ENCODE measurements at places on chromosomes 11 and 22. TPM values are rescaled to one million over a fixed set of nuclear protein-coding genes. Genes with fewer than 3 reads are reported as not detected.

- H3K27ac ChIP-seq: peak overlapping the region; percentile 79
- DNase-seq: peak; percentile 84
- H3K36me3 ChIP-seq: peaks cover 2% of the 10 kb centered on the region
- peaks cover 38% of the 10 kb centered on the region for H3K4me1 ChIP-seq
- no peaks in the 10 kb centered on the region for H3K27me3 ChIP-seq
These were observed 640 bp upstream of the ZDHHC8 start for GRCh38 chr22:20130731-20131596.

GRCh38 chr11:36508743-36509142 is 1.3 kb downstream of the TRAF6 start:
- H3K27ac ChIP-seq: peak overlapping the region; percentile 82
- no peaks in the 10 kb centered on the region for H3K36me3 ChIP-seq
- H3K27me3 ChIP-seq: no peaks in the 10 kb centered on the region
- H3K4me1 ChIP-seq: peaks cover 26% of the 10 kb centered on the region
- no peak for DNase-seq

GRCh38 chr11:78406568-78407196 is 10.9 kb downstream of the GAB2 start:
- no peaks in the 10 kb centered on the region for H3K27me3 ChIP-seq
- no peak overlapping the region for H3K27ac ChIP-seq
- no peak overlapping the region for H3K4me3 ChIP-seq
- no peaks in the 10 kb centered on the region for H3K4me1 ChIP-seq
- no peak for DNase-seq
- H3K36me3 ChIP-seq: no peaks in the 10 kb centered on the region

GRCh38 chr11:33055375-33055774 is 16.0 kb downstream of the TCP11L1 start:
- H3K4me3 ChIP-seq: no peak overlapping the region
- peaks cover 9% of the 10 kb centered on the region for H3K36me3 ChIP-seq
- no peak for DNase-seq
- no peaks in the 10 kb centered on the region for H3K4me1 ChIP-seq

- peaks cover 39% of the 10 kb centered on the region for H3K4me1 ChIP-seq
- H3K27me3 ChIP-seq: no peaks in the 10 kb centered on the region
- peak overlapping the region; percentile 56 for H3K4me3 ChIP-seq
- H3K36me3 ChIP-seq: peaks cover 14% of the 10 kb centered on the region
These were observed 1.5 kb downstream of the PRR33 start for GRCh38 chr11:1889941-1890855.

- no peak overlapping the region for H3K27ac ChIP-seq
- DNase-seq: no peak
- H3K36me3 ChIP-seq: no peaks in the 10 kb centered on the region
- no peak overlapping the region for H3K4me3 ChIP-seq
These were observed 11.3 kb downstream of the C11orf21 start for GRCh38 chr11:2290351-2290841.

GRCh38 chr22:42171946-42172719 is 41.5 kb upstream of the CYP2D6 start:
- peaks cover 12% of the 10 kb centered on the region for H3K4me1 ChIP-seq
- no peak overlapping the region for H3K27ac ChIP-seq
- H3K27me3 ChIP-seq: no peaks in the 10 kb centered on the region
- peaks cover 19% of the 10 kb centered on the region for H3K36me3 ChIP-seq
- DNase-seq: no peak

- no peak overlapping the region for H3K27ac ChIP-seq
- DNase-seq: no peak
- H3K4me3 ChIP-seq: no peak overlapping the region
- peaks cover 27% of the 10 kb centered on the region for H3K36me3 ChIP-seq
- peaks cover 3% of the 10 kb centered on the region for H3K4me1 ChIP-seq
These were observed 60.0 kb downstream of the SPECC1L start for GRCh38 chr22:24330636-24331035.

GRCh38 chr22:33465554-33465953 is 407.4 kb upstream of the SYN3 start:
- H3K36me3 ChIP-seq: no peaks in the 10 kb centered on the region
- no peak for DNase-seq
- no peaks in the 10 kb centered on the region for H3K27me3 ChIP-seq
- H3K4me3 ChIP-seq: no peak overlapping the region
- no peak overlapping the region for H3K27ac ChIP-seq
- H3K4me1 ChIP-seq: no peaks in the 10 kb centered on the region

KIAA1671 gene
- total RNA-seq: 13.8 TPM

BLID gene
- total RNA-seq: not detected

DNA sequence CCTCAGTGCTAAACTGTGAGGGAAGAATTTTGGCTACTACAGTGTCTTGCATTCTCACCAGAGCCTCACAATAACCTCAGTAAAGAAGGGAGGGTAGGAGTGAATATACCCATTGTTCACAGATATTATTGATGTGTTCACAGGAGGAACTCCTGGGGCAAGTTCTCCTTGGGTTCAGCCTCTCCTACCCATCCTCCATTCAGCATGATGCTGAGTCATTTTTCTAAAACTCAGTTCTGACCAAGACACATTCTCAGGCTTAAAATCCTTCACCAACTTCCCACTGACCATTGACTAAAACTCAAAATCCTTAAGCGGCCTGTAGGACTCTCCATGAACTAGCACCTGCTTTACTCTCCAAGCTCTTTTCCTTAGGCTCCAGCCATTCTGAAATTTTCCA is 48.7 kb downstream of the SYTL2 start:
- no peaks in the 10 kb centered on the region for H3K36me3 ChIP-seq
- H3K4me3 ChIP-seq: no peak overlapping the region
- H3K27ac ChIP-seq: no peak overlapping the region
- no peak for DNase-seq

KLHL22 gene
- total RNA-seq: 17.2 TPM

SOX6 gene
- not detected for total RNA-seq

- H3K27ac ChIP-seq: peak overlapping the region; percentile 57
- DNase-seq: no peak
These were observed 41.2 kb upstream of the GRAMD4 start for GRCh38 chr22:46578824-46579561.

CASP5 gene
- not detected for total RNA-seq

MUC5AC gene
- total RNA-seq: not detected

GRCh38 chr11:68302670-68303069 is 9.7 kb upstream of the LRP5 start:
- H3K27ac ChIP-seq: no peak overlapping the region
- DNase-seq: no peak
- no peaks in the 10 kb centered on the region for H3K27me3 ChIP-seq
- no peaks in the 10 kb centered on the region for H3K4me1 ChIP-seq
- no peak overlapping the region for H3K4me3 ChIP-seq
